ENCODE measurements at places on chromosomes 16 and 17. TPM values are rescaled to one million over a fixed set of nuclear protein-coding genes. Genes with fewer than 3 reads are reported as not detected.

Gene CRHR1
- total RNA-seq, result not detected

Gene PYY
- not detected for total RNA-seq

GRCh38 chr17:570388-570787 lies 144.3 kb downstream of the VPS53 start:
- H3K36me3 ChIP-seq, result peaks cover 35% of the 10 kb centered on the region
- DNase-seq, result no peak
- no peak overlapping the region for H3K4me3 ChIP-seq
- H3K4me1 ChIP-seq, result peaks cover 7% of the 10 kb centered on the region
- no peak overlapping the region for H3K27ac ChIP-seq
- H3K27me3 ChIP-seq, result no peaks in the 10 kb centered on the region

DNA sequence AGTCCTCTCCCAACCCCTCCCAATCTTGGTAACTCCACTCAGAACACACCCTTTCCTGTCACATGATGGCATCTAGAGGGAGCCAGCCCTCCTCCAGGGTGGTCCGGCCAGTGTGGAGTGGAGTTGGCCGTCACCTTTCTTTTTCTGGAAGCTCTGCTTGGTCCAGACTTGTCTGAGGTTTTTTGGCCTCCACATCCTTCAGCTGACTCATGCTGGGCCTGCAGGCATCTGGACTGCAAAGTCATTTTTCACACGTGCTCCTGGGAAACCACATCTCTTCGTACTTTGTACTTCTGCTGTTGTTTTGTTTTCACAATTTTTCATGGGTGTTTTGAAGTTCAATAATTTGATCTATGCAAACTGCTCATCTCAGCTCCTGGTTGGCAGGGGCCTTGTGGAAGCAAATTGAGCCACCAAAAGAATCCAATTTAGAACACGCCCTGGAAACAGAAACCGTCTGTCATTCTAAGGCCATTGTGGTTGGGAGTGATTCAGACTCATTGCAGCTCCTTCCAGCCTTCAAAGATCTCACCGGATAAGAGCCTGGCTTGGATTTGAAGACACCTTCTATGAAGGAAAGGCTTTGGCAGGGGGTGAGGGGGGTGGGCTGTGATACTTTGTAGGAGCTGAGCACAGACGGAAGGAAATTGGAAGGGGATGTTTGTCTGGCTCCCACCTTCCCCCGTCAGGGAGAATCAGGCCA lies 42.4 kb upstream of the NF1 start:
- no peak for DNase-seq
- no peak overlapping the region for H3K4me3 ChIP-seq
- H3K4me1 ChIP-seq, result peaks cover 11% of the 10 kb centered on the region
- no peaks in the 10 kb centered on the region for H3K36me3 ChIP-seq

GRCh38 chr16:17076818-17077498 lies 393.8 kb downstream of the XYLT1 start:
- no peaks in the 10 kb centered on the region for H3K4me1 ChIP-seq
- no peaks in the 10 kb centered on the region for H3K36me3 ChIP-seq
- H3K4me3 ChIP-seq, result no peak overlapping the region
- no peak for DNase-seq
- no peak overlapping the region for H3K27ac ChIP-seq
